RPMI8226 (cell line): ENCODE measurements at places on chromosomes 11 and 22.

DNA sequence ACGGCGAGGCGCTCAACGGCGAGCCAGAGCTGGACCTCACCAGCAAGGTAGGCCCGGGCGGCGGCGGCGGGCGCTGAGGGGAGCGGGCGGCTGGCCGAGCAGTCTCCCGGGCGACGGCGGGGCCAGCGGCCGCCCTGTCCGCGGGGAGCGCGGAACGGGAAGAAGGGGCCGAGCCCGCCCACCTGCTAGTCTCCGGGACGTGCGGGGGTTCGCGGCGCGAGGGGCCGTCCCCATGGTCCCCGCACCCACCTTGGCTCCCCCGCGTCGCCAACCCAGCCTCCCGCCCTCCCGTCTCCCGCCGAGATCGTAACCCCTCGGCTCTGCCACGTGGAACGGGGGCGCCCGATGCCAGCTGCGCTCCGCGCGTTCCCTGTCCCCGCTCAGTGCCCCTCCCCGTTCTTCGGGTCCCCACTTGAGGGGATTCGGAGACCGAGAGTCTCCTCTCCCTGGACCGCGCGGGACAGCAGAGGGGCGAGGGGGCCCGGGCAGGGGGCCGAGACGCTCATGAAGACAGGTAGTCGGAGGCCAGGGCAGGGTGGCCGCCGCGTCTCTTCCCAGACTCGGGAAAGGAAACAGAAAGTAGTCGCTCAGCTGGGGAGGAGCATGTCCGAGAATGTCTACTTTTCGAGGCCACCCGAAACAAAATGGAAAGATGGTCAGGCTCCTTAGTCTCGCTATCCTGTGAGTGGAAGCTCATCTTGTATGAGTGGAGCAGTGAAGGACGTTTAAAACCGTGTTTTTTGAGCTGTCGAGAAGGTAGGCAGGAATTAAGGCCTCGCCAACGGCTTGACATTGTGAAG is 557 bp downstream of the GTPBP1 start:
- DNase-seq = peak; percentile 53

- DNase-seq = no peak
Observed at GRCh38 chr22:50346470-50346869, 3.3 kb downstream of the PPP6R2 start.

DNA sequence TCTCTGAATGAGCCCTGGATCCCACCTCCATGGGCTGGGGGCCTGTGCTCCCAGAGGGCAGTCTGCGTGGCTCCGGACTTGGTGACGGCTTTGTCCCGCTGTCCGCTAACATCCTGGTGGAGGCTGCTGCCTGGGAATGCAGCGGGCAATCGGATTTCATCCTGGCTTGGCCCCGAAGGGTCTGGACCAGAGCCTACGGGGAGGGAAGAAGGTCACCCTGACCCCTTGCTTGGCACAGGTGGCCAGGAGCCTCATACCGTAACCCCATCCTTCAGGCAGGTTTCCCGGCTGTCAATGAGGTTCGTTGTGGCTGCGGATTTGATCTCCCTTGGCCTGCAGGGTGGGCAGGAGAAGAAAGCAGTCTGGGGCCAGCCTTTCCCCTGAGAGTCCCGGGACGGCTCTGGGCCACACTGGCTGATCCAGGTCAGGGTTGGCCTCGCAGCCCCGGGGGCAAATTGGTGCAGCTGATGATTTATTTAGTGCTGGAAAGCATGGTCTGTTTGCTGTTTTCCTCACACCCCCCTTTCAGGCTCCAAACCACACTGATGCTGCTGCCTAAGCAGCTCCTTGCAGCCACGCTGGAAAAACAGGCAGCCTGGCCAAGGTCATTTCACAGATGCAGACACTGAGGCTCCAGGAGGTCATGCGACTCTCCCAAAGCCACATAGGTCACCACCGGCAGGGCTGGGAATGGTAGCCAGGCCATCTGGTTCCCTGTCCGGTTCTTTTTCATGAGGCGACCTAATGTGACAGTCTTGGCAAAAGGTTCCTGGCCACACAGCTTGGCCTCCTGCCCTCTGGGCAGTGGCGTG is 15.0 kb downstream of the PRDM11 start:
- DNase-seq = no peak

DNA sequence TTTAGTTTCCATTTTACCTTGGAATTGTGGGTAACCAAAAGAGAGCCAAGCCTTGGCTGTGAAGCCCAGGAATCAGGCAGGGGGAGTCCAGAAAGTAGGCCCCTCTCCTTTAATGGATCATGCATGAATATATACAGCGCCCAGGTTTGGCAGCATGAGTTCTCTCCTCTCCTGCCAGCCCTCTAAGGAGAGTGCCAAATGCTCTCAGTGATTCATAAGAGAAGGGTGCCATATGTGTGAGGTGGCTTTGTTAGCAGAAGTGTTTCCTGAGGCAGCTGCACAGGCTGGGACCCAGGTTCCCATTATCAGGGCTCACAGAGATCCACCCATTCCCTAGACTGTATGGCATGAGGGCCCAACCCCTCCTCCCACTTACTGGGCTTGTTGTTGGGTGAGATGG is 52.3 kb upstream of the SCUBE2 start:
- DNase-seq = no peak

- DNase-seq = no peak
Observed at GRCh38 chr11:13851691-13852090, 110.8 kb upstream of the SPON1 start.
